T-helper 1 cell (primary cell): ENCODE measurements at places on chromosomes 1 and 21.

DNA sequence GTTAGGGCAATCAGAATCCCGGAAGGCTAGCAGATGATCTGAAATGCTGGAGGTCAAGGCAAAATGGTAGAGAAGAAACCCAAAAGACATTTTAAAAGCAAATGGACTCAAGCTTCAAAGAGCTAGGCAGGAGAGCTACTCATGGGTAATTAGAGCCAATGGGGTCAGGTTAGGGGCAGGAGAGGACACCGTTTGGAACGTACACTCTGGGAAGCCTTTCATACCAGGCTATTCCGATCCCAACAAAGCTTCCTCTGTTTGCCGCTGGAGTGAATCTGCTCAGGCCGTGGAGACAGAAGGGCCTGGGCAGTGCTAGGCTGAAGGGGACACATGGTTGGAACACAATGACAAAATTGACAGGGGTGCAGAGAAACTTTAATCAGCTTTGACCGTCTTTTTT, 346.6 kb downstream of the RPS6KC1 start:
- no peak for DNase-seq

DNA sequence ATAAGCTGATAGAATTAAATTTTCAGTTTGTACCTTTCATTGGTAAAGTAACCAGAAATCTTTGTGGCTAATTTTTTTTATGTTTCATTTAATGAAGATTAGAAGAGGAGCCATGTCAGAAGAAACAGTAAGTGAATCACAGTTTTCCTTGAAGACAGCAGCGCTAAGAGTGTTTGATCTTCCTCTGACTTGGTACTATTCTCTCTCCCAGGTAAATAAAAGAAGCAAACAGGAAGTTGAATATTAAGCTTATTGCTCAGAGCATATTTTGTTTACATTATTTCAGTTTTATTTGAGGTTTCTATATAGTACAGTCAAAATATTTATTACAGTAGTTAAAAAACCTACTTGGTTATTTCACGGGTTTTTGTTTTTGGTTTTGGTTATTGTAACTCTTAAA, 3.7 kb downstream of the MIGA1 start:
- no peak for DNase-seq

GRCh38 chr1:1906185-1907097, 8.6 kb upstream of the CALML6 start:
- peak; percentile 34 for DNase-seq

DNA sequence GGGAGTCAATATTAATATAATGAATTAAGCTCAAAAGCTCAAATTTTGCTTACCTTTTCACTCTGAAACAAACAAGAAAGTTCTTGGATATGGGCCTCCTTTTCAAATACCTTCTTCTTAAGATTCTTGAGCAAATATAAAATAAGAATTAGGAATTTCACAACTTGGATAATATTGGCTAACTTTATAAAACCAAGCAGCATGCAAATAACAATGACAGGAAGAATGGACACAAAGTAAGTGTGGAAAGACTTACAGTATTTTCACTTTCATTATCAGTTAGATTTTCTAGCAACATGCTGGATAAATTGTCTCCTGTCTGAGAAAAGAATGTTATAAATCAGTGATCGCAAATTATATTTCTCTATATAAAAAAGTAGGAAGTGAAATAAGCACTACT, 13.2 kb downstream of the ODF2L start:
- DNase-seq = no peak

GRCh38 chr1:166857995-166858394, 18.1 kb downstream of the TADA1 start:
- no peak for DNase-seq

DNA sequence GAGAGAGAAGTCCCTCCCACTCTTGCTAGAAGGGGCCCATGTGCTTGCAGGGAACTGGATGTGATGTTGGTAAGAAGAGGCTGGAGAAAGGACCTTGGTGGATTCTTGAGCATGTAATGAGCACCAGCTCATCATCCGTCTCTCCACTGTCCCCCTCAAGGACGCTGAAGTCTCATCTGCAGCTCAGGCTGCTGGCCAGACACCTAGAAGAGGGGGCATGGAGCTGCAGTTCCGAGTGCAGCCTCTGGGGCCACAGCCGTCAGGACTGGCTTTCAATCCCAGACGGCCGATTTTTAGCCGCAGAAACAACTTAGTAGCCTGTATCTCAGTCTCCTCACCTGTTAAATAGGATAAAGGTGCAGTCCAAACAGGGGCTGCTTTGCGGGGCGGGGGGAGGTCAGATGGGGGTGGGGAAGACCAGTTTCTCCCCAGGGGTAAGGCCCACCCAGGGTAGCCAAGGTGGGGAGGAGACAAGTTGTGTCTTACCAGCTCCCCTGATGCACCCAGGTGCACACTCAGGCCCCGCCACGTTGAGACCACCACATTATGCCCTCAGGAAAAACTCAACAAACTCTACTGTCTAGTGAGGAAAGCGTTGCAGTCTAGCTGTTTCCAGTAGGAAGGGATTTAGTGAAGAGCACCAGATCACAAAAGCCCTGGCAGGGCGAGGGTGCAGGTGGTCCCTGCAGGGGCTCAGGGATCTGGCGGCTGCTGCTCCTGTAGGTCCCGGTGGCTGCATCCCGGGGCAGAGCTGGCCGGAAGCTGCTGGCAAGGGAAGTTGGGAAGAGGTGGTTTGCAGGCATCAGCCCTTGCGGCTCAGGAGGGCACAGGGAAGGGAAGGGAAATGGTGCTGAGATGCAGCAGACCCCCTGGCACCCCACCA, 29.5 kb downstream of the LDLRAP1 start:
- DNase-seq = peak; percentile 46

DNA sequence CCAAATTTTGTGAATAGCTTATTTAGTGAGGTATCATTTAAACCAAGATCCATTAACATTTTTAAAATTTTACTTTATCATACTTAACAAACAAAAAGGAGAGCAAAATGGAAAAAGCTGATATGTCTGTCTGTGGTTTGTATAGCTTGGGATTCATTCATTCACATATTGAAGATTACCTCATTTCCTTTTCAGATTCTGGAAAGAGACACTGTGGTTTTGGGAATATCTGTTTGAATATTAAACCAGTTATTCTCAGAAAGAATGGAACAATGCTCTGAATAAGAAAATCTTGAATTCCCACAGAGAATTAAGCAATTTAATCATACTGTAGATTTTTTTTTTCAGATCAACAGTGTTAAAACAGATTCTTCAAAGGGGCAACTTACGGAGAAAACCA, 93.8 kb upstream of the PRDX6 start:
- DNase-seq = no peak

GRCh38 chr1:69700770-69701169, 133.0 kb downstream of the LRRC7 start:
- no peak for DNase-seq

GRCh38 chr1:151184211-151184610, 5.8 kb downstream of the VPS72 start:
- no peak for DNase-seq

- DNase-seq = no peak
These were observed 14.5 kb downstream of the SLC6A17 start for GRCh38 chr1:110164725-110165350.

- DNase-seq = no peak
These were observed 5.0 kb upstream of the ENO1 start for GRCh38 chr1:8883491-8883890.

GRCh38 chr1:197234581-197234980, 33.5 kb upstream of the CRB1 start:
- DNase-seq = no peak

GRCh38 chr21:39644062-39644560, 31.4 kb downstream of the B3GALT5 start:
- DNase-seq = no peak

GRCh38 chr1:13730291-13730690, 30.3 kb downstream of the PRDM2 start:
- DNase-seq = no peak
